ENCODE measurements at places on chromosomes 11 and 22. TPM values are rescaled to one million over a fixed set of nuclear protein-coding genes. Genes with fewer than 3 reads are reported as not detected.

Gene PNPLA5
- total RNA-seq = not detected

Gene F2
- not detected for total RNA-seq

Gene MGAT3
- total RNA-seq = not detected

Gene ENTHD1
- total RNA-seq = not detected

Gene HBB
- not detected for total RNA-seq

Gene CHRNA10
- 0.59 TPM for total RNA-seq

Gene XRCC6
- 353 TPM for total RNA-seq

Gene IFITM10
- total RNA-seq = 8.2 TPM

Gene WEE1
- 36.1 TPM for total RNA-seq

Gene FOSL1
- 11.6 TPM for total RNA-seq

Gene OR8A1
- not detected for total RNA-seq

Gene P2RX6
- total RNA-seq = 103 TPM

Gene MFRP
- total RNA-seq = 0.31 TPM

Gene PATE4
- total RNA-seq = not detected

Data from myocyte (in vitro differentiated cells).